Upper lobe of left lung (tissue), 6 donors: ENCODE measurements at places on chromosomes 3 and 15. TPM values are rescaled to one million over a fixed set of nuclear protein-coding genes. Genes with fewer than 3 reads are reported as not detected.

DNA sequence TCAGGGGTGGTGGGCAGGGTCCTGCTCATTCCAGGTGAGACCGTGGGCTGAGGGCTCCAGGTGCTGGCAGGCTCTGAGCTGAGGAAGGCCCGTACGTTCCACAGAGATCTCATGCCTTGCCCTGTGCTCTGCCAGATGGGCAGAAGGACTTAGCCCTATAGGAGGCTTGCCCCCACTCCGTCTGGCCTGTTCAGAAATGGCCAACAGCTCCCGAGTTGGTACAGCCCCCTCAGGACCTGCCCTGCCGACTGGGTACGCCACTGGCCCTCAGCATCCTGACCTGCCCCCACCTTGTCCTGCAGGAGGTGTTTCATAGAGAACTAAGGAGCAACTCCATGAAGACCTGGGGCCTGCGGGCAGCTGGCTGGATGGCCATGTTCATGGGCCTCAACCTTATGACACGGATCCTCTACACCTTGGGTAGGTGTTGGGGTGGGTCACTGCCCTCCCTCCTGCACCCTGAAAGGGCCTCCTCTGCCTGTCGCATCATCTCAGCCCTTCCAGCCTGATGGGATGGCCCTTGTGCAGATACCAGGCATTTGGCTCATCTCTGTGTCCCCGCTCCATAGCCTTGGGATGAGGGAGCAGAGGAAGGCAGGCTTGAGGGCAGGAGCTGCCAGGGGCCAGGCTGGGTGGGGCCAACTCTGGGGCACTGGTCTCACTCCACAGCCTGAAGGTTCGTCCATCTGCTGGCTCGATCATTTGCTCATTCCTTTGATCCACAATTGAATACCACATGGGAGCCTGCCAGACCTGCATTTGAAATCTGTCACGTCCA is 14.2 kb downstream of the TMEM43 start:
- no peak for DNase-seq

The BTLA gene
- total RNA-seq: 1.0 TPM

The GATA2 gene
- total RNA-seq: 62.0 TPM

The KLHL6 gene
- total RNA-seq: 77.5 TPM

- no peak for DNase-seq
These were observed 34.8 kb upstream of the CEMIP start for GRCh38 chr15:80744415-80744814.

The RAB11A gene
- 168 TPM for total RNA-seq
